GM20000 (cell line): ENCODE measurements at places on chromosomes 12 and 14.

DNA sequence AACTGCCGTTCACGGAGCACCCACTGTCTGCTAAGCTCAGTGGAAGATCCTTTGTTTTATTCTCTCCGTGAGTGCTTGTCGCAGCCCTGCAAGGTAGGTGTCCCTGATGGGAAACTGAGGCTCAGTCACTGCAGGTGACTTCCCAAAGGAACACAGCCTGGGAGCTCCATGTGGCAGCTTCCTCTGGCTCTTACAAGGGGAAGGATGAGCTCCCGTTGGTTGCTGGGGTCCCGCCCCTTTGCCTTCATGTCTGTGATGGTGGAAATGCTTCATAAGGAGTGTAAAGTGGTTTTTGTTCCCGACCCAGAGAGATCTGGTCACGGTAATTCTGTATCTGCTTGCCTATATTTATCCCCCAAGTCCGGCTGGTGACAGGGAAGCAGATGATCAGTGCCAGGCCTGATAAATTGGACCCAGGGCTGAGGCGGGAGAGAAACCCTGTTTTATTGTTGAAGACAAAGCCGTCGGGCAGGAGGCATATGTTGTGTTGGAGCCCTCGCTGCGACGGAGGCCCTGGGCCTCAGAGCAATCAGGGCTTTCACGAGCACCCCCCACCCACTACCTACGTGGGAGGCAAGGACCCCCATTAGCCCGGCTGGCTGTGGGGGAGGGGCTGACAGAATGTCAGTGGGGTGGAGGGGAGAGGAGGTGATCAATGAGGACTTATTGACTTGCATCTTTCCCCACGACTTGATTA is 91.9 kb downstream of the KIF26A start:
- no peak for DNase-seq

DNA sequence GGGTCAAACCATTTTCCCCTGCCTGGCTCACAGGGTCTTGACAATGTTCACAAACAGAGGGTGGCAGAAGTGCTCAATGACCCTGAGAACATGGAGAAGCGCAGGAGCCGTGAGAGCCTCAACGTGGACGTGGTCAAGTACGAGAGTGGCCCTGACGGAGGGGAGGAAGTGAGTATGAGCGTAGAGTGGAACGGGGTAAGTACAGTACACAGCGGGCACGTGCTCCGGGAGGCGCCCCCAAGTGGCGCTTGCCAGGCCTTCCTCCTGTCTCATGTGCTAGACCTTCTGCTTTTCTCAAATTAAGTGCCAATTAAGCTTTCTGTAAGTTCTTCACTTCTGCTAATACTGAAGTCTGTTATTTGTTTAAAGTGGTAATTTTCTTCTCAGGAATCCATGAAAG is 35.9 kb downstream of the XRCC3 start:
- peak; percentile 82 for DNase-seq

- peak; percentile 42 for DNase-seq
Measured at GRCh38 chr14:89899917-89900663, 54.4 kb downstream of the EFCAB11 start.

GRCh38 chr14:50061664-50062437 is 54.5 kb downstream of the VCPKMT start:
- peak; percentile 78 for DNase-seq

DNA sequence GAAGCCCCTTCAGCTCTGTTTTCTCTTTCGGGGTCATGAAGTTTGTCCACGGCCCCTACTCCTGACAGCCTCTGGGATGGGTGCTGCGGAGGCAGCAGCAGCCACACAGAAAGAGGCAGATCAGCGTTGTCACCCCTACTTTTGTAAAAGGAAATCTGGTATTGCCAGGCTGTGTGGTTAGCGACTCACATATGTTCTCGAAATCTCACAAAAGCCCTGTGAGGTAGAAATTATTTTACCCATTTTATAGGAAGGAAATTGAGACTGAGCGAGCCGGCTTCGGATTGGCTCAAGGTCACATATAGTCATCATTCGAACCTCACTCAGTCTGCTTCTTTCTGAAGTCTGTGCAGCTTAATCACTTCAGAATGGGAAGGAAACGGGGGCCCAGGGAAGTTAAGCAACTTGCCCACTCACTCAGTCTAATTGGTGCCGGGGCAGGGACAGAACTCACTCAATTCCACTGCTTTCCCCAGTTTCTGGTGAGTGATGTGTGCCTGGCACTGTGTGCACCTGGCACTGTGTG is 1.1 kb upstream of the CKAP4 start:
- peak; percentile 58 for DNase-seq

DNA sequence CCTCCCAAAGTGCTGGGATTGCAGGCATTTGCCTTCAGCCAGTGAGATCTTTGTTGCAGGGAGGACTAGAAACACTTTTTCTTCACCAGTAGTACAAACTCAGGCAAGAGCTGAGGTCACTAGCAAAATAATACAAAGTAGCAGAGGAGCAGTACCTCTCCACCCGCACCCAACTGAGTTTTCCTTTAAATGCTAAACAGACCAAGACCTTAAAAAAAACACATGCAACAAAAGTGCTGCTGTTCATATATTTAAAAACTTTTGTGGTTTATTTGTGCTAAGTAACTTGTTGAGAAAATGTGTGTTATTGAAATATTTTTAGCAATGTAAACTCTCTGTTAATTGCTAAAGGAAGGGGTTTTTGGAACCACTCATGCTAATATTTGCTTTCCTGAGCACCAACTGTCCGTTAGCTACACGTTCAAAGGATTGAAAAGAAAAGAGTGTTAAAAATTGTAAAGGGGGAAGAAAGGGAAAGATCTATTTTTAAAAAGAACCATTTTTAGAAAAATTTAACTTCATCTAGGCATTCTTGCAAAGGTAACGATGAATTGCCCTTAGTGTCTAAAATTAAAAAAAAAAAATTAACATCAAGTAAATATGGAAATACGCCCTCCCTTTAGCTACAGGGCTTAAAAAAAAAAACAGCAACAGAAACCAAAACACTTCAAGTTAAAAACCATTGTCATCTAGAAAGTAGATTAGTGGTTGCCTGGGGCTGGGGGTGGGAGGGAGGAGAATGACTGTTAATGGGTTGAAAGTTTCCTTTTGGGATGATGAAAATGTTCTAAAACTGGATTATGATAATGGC is 114.0 kb upstream of the KRAS start:
- peak; percentile 54 for DNase-seq
